ENCODE measurements at places on chromosomes 4 and X.
A peak's percentile ranks its signal among the peaks of the same experiment; 100 is the strongest.

- no peak for DNase-seq
Observed at GRCh38 chrX:103158317-103158621, 56.6 kb upstream of the BEX4 start.

DNA sequence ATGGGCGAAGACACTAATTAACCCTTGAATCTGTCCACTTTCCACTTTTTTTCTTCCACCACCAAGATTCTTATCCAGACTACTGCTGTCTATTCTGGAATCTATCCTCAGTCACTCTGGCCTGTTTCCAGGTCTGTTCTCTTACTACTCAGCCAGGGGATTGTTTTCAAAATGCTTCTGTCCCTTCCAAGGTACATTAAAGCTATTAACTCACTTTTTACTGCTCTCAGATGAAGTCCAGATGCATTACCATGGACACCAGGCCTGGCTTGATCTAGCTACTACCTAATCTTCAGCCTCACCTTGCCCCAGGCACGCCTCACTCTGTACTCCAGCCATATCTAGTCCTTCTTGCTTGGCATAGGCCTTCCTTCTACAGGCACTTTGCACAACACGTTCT is 66.4 kb downstream of the GALNT7 start:
- no peak for DNase-seq

DNA sequence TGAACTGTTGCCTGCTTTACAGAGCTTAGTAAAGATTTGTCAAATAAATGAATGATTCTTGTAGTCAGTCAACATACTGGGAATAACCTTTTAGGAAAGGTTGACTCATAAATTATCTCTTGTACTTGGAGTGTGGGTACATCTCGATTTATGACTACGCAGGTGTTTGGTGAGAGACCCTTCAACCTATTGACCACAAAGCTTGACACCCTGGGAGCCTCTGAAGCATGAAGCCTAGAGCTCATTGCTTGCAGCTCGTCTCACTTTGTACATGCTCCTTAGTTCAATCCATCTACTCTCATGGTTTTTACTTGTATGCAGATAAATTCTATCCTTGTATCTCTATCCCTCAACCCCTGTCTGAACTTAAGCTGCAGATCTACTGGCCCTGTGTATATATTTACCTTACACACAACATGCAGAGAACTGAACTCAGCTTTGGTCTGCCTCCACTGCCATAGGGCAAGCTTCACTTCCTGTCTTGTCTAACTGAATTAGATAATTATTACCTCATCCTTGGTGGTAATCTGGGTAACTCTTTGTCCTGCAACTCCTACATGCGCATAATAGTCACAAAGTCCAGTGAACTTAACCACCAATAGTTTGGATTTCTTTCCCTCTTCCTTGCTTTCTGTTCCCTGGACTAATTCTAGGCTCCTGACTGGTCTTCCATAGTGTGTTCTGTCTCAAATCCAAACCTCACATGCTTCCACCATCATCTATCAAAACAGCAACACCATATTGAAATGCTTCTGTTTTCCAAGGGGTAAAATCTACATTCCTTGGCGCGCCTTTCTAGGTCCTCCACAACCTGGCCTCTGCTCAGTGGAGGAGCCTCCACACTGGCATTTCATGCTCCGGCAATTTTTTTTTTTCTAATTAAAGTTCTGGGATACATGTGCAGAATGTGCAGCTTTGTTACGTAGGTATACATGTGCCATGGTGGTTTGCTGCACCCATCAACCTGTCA is 32.2 kb upstream of the FAT1 start:
- no peak for DNase-seq

- DNase-seq = no peak
Observed at GRCh38 chr4:97900229-97900628, 243.0 kb downstream of the STPG2 start.

- DNase-seq = no peak
Observed at GRCh38 chr4:176413171-176413570, 93.4 kb downstream of the SPCS3 start.

- no peak for DNase-seq
Observed at GRCh38 chr4:112185334-112185733, 40.1 kb downstream of the FAM241A start.

- no peak for DNase-seq
Observed at GRCh38 chr4:173038192-173038896, 130.3 kb upstream of the GALNT7 start.

DNA sequence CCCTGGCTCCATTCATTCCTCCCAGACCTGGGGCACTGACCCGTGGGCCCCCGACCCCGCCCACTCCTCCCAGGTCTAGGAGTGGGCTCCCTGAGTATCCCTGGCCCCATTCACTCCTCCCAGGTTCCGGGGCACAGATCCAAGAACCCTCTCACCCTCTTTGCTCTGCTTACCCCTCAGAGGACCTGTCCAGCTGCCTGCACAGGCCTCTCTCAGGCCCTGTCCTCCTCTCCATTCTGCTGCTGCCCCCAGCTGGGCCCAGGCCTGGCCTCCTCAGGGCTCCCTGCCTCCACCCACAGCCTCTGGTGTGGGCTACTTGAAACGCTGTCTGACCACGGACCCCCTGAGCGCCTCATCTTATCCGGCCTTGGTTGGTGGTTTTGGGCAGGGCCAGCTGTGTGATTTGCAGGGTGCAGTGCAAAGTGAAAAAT is 217.7 kb upstream of the PSAPL1 start:
- no peak for DNase-seq

GRCh38 chr4:93791570-93792195 is 36.9 kb upstream of the ATOH1 start:
- DNase-seq = no peak

DNA sequence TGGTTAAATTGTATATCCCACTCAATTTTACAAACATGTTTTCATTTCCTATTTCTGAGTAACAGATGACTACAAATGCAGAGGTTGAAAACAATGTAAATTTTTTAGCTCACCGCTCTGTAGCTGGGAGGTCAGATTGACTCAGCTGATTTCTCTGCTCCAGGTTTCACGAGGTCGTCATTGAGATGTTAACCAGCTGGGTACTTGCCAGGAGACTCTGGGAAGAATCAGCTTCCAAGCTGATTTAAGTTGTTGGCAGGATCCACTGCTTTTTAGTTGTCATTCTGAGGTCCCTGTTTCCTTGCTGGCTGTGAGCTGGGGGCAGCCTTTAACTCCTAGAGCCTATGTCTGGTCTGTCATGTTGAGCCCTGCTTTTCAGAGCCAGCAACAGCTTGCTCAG is 864.3 kb upstream of the AGA start:
- no peak for DNase-seq

GRCh38 chr4:186666750-186667149 is 56.9 kb downstream of the FAT1 start:
- no peak for DNase-seq

- no peak for DNase-seq
Observed at GRCh38 chr4:157444014-157444413, 223.5 kb downstream of the GRIA2 start.

- DNase-seq = no peak
Observed at GRCh38 chr4:174686826-174687225, 142.2 kb downstream of the GLRA3 start.

GRCh38 chrX:95318882-95319281 is 1365.8 kb upstream of the DIAPH2 start:
- no peak for DNase-seq

- DNase-seq = no peak
Observed at GRCh38 chr4:3250438-3250955, 1.5 kb downstream of the MSANTD1 start.

- DNase-seq = no peak
Observed at GRCh38 chr4:31620476-31620875, 900.3 kb downstream of the PCDH7 start.

DNA sequence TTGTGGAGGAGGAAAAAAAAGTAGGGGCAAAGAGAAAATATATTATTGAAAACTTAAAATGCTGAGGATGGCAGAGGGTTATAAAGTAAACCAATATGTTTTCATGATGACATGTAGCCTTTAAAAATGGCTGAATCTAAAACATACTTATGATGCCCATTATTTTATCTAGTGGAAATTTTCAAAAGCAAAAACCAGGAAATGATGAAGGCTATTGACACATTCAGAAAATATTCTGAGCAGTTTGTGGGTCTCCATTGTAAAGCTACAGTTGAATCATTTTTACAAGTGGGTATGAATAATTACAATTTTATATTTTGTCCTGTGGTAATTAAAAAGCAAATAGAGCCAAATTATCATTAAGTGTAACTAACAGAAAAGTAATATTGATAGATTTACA is 10.7 kb downstream of the PLS3 start:
- no peak for DNase-seq

DNA sequence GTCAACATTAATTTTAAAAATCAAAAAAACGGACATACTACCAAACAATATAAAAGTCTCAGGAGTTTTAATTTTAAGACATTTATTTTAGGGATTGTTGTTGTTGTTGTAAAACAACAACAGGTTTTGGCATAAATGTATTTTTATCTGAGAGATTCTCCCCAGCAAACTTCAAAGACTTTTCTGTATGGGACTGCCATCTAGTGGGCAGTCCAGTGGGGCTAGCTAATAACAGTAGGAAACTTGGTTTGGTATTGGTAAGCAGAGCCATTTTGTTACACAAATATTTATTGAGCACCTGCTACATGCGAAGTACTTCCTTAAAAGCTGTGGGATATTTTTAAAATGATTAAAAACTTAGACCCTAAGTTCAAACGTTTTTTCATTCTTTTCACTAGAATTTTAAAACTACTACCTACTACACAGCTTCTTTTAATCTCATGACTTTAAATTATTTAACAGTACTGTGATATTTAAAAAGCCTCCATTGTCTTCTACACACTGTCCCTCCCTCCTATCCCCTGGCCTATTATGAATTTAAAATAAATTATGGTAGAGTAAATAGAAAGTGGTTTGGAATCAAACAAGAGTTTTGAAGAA is 1028.4 kb upstream of the INTU start:
- no peak for DNase-seq

DNA sequence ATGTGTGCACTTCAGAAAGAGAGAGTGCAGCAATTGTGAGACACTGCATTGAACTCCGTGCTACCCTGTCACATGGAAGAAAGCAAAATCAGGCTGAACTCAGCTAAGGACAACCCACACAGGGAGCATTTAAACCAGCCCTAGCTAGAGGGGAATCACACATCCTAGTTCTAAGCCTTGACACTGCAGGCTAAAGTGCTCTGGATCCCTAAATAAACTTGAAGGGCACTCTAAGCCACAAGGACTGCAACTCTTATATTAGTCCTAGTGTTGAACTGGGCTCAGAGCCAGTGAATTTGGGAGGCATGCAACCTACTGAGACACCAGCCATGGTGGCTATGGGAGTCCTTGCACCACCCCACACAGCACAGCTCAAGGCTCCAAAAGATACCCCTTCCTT is 311.9 kb downstream of the OPHN1 start:
- DNase-seq = no peak

DNA sequence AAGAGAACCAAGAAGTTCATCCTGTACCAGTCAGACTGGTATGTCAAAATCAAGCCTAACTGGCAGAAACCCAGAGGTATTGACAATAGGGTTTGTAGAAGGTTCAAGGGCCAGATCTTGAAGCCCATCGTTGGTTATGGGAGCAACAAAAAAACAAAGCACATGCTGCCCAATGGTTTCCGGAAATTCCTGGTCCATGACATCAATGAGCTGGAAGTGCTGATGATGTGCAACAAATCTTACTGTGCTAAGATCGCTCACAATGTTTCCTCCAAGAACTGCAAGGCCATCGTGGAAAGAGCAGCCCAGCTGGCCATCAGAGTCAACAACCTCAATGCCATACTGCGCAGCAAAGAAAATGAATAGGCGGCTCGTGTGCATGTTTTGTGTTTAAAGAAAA is 172.7 kb upstream of the MED14 start:
- no peak for DNase-seq

DNA sequence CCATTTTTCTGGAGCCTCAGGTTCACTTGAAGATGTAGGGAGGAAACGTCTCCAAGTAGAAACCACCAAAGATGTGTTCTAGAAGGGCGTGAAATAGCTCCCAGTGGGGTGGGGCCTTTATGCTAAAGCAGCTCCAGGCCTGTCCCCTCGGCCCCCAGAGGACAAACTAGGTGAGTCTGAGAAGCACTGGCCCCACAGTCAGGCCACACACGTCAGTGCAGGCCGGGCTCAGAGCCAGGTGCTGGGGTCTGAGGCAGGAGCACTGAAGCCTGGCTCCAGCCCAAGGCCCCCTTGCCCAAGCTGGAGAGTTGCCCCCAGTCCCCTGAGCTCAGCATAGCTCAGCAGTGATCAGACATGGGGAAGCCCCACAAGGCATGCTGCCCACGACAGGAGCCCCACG is 95.4 kb upstream of the PSAPL1 start:
- DNase-seq = no peak

DNA sequence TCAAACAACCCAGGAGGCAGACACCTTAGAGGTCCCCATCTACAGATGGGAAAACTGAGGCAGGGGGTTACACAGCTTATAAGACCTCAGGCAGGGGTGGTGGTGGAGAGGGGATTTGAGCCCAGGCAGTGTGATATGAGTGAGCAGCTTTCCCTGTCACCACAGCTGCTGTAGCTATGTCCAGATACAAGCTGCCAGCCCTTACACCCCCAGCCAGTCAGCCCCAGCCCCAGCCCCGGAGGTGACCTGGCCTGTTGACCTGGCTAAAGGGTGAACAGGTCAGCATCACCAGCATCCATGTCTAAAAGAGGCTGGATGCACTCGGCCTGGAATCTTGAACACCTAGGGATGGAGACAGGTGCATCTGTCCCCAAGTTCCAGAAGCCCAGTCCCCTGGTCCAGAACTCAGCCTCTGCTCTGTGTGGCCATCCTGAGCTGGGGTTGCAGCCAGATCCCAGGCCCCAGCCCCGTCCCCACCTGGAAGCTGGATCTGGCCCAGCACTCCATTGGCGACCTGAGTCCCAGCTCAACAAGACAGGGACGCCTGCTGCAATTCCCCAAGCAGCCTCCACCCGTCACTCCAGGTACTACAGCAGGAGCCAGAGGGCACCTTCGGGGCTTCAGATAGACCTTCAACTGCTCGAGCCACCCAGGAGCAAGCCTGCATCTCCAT is 89.5 kb downstream of the JAKMIP1 start:
- DNase-seq = peak; percentile 85

- DNase-seq = no peak
Observed at GRCh38 chr4:110637408-110638088, 14.7 kb upstream of the PITX2 start.

DNA sequence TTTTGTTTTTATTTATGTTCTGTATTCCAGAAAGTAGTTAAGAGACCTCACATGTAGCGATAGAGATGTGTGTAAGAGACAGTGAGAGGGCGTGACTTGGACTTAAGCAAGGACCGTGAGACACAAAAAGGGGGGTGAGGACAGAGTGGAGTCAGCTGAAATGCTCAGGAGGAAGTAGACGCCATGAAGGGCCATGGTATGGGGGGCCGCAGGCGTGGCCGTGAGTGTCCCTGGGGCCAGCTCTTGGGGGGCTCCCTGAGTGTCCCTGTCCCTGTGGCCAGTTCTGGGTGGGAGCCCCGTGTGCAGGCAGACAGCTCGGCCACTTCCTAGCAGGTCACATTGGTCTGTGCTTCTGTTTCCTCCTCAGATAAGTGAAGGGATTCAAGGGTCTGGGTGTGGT is 23.0 kb upstream of the MSANTD1 start:
- no peak for DNase-seq

- DNase-seq = no peak
Observed at GRCh38 chr4:7880683-7881082, 59.0 kb downstream of the AFAP1 start.

- DNase-seq = no peak
Observed at GRCh38 chrX:43809463-43809862, 72.8 kb downstream of the MAOB start.

- DNase-seq = no peak
Observed at GRCh38 chrX:10722851-10723250, 102.5 kb upstream of the MID1 start.

GRCh38 chr4:44446801-44447562 is 1.6 kb downstream of the KCTD8 start:
- no peak for DNase-seq

Measured in mesenteric fat pad (tissue), 1 donor.